ENCODE measurements at places on chromosomes 11 and 22.

DNA sequence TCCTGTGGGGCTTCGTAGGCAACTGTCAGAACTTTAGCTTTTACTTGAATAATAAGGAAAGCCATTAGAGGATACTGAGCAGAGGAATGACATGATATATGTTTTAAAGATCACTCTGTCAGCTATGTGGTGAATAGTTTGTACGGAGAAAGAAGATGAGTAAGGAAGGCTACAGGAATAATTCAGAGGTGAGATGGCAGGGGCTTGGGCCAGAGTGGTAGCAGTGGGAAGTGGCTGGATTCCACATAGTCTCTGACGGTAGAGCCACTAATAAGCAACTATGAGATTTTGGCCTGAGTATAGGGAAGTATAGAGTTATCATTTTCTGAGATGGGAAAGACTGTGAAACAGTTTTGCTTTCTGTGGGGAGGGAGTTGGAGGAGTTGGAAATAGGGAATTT is 93.9 kb upstream of the MTMR2 start:
- no peak for DNase-seq

GRCh38 chr11:102115557-102115956 is 5.3 kb downstream of the YAP1 start:
- DNase-seq, result no peak

DNA sequence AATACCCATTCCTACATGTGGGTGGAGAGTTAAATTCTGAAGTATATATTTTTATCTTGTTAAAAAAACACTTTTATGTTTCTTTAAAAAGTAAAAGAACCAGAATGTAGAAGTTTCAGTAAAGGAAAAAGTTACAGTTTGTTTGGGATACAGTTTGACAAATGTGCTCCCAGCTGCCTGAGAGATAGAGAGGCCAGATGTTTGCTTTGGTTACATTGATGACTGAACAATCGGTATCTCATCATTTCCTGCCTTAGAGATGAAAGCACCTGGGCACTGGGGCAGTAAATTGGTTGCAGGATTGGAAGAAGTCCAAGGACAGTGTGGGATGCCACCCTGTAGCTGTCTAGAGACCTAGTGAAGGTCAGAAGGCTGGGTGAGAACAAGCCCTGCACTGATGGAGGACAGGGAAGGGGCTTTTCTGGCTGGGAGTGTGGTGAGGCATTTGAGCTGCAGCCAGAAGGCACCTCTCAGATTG is 16.6 kb downstream of the MED15 start:
- DNase-seq, result no peak

- DNase-seq, result no peak
These were observed 62.6 kb downstream of the PKNOX2 start for GRCh38 chr11:125227151-125227550.

GRCh38 chr11:66713746-66714480 is 15.1 kb downstream of the SPTBN2 start:
- no peak for DNase-seq

DNA sequence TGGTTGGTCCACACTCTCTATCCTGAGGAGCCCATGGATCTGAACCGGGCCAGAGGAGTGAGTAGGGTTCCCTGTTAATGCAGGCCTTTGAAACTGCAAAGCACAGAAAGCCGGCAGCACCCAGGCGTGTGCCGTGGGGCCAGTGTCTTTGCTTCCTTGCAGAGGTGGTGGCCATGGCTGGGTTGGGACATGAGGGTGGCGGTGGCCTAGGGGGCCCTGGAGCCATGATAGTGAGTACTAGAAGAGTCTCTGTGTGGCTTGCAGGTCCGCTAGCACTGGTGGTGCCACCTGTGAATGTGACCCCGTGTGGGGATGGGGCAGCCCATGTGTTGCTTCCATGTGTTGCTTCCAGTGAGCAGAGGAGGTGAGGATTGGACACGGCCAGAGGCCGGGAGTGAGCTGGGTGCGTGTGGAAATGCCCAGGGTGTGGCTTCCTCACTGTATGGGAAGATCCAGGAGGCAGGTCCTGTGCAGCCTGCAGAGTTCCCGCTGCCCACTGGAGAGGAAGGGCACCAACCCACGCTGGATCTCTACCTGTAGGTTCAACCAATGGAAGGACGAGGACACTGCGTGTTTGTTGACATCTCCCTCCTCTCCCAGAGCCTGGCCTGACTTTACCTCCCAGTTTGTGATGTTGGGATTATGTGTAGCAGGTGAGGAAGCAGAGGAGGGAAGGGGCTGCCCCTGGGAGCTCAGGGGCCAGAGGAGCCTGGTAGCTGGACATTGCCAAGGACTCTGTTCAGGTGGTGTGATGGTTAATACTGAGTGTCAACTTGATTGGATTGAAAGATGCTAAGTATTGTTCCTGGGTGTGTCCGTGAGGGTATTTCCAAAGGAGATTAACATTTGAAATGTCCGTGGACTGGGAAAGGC is 796.6 kb downstream of the TBC1D22A start:
- no peak for DNase-seq

- DNase-seq, result no peak
These were observed 94.2 kb downstream of the ABTB2 start for GRCh38 chr11:34263441-34264091.

DNA sequence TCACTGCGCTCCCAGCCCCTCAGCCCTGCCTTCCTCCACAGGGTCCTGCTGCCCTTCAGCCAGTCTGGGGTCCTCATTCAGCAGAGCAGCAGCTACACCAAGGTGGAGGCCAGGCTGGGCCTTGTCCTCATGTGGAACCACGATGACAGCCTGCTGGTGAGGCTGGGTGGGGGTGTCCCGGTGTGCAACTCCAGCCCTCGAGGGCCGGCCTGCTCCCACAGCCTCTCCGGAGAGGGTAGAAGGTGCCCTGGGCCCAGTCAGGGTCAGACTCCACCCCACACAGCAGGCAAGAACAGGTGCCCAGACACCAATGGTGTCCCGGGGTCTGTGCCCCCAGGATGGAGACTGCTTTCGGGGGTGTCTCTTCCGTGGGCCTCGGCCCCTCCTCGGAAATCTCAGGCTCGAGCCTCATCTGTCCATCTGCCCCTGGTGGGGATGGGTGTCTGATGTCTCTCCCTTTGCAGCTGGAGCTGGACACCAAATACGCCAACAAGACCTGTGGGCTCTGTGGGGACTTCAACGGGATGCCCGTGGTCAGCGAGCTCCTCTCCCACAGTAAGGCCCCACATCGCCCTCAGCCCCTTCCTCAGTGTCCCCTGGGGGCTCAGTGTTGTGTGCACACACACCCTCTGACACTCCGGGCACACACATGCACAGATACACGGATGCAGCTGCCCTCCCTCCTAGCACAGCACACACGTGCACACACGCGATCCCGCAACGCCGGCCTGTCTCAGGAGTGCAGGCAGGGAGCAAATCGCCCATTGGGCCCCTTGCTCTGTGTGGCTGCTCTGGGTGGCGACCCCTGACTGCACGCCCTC is 4.9 kb downstream of the MUC5AC start:
- no peak for DNase-seq

- no peak for DNase-seq
These were observed 18.9 kb upstream of the WNT11 start for GRCh38 chr11:76225122-76225611.

- no peak for DNase-seq
These were observed 589.0 kb upstream of the ANO5 start for GRCh38 chr11:21603886-21604285.

- DNase-seq, result no peak
These were observed 65.5 kb upstream of the DRD2 start for GRCh38 chr11:113540416-113541330.

- DNase-seq, result no peak
These were observed at the start of gene MPEG1 for GRCh38 chr11:59212744-59213631. Gene MPEG1, minus strand, starts transcription at chr11:59212927. Its CDS starts 62 bp downstream, at chr11:59212865.

DNA sequence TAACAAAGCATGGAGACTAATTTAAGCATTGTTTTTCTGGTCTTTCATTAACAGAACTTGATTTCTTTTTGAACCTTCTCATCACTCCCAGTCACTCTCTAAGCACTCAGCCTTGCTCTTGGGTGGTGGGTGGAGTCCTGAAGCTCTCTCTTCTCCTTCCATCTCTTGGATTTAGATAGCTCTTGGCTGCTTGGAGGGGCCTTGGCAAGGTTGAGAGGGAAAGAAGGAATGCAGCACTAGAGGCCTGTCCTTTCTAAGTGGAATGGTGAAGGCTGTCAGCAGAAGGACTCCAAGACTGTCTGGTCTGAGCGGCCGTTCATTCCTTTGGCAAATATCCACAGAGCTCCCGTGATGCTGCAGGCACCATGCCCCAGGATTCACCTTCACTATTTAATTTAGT is 168.6 kb upstream of the E2F8 start:
- DNase-seq, result no peak

- DNase-seq, result peak; percentile 73
These were observed 58.3 kb downstream of the MYH9 start for GRCh38 chr22:36329254-36330078.

DNA sequence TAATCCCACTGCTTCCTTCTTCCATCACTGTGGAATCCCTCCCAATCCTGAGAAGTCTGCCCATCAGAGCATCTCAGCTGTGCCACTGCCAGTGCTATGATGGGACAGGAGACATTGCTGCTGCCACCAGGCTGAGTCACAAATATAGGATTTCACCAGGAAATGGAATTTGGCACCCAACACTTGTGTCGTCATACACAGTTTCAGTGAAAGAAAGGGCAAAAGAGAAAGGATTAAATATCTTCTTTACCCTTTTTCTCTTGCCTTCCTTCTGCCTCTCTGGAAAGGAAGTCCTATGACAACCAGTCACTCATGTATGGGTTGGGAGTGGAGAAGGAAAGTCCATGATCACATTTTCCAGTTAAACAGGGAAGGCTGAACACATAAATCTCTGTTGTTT is 133.4 kb downstream of the SPON1 start:
- no peak for DNase-seq

- DNase-seq, result no peak
These were observed 109.6 kb upstream of the CHORDC1 start for GRCh38 chr11:90332415-90332814.

DNA sequence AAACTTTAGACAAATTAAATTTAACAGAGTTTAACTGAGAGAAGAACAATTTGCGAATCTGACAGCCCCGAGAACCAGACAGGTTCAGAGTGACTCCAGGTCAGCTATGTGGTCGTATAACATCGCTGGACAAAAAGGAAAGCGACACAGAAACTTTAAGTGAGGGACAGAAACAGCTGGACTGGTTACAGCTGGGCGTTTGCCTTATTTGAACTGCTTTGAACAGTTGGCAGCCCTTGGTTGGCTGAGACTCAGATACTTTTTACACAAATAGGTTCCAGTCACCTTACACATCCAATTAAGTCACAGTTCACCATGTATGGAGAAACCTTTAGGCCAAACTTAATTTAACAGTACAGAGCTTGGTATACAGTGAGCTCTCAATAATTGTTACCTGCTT is 436.9 kb downstream of the GUCY1A2 start:
- DNase-seq, result no peak

DNA sequence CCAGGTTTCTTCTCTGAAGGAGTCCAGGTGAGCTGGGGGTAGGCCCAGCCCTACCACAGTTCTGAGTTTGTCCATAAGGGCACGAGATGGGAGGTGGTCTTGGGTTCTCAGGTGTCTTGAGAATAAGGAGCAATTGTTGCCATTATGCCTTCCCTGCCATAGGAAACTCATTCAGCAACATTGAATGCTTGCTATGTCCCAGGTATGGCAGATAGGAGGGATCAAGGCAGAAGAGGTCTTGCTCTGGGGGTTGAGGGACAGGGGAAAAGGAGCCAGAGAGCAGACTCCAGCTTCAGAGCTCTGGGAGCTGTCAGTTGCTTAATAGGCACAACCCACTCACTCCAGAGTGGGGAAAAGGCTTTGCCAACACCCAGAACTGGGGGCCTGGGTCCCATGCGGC is 4.3 kb downstream of the SELENOM start:
- no peak for DNase-seq

GRCh38 chr11:129225190-129225589 is 33.1 kb upstream of the ARHGAP32 start:
- DNase-seq, result no peak

DNA sequence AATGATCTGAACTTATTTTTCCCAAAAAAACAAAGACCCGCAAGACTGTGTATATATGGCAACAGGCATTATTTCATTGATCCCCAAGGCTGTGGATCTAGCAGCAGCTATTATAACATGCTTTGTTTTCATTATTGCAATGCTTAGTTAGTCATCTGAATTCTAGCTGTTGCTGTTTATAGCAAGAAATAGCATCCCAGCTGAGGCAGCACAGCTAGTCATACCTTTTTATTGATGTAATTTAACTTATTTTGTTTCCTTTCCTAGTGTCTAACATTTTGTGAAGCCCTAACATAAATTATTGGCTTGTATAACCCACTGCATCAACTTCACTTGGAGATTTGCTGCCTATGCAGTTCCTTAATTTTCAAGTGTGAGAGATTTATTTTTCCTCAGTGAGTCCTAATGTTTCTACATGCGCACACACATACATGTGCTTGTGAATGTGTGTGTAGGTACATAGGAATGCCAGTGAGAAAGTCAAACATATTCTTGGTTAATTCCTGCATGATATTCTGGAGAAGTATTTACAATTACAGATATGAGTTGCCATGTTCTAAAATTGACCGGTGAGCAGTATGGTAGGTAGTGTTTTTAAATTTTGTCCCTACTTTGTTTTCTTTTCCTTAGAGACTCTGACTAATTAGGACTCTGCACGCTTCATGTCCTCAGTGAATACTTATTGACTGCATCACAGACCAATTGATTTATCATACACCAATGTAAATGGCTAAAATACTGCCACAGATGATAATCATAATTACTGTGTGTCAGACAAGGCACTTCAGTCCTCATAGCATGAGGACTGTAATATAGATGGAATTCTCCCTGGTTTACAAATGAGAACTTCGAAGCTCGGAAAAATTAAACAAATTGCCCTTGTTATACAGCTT is 119.3 kb downstream of the WNT11 start:
- no peak for DNase-seq

DNA sequence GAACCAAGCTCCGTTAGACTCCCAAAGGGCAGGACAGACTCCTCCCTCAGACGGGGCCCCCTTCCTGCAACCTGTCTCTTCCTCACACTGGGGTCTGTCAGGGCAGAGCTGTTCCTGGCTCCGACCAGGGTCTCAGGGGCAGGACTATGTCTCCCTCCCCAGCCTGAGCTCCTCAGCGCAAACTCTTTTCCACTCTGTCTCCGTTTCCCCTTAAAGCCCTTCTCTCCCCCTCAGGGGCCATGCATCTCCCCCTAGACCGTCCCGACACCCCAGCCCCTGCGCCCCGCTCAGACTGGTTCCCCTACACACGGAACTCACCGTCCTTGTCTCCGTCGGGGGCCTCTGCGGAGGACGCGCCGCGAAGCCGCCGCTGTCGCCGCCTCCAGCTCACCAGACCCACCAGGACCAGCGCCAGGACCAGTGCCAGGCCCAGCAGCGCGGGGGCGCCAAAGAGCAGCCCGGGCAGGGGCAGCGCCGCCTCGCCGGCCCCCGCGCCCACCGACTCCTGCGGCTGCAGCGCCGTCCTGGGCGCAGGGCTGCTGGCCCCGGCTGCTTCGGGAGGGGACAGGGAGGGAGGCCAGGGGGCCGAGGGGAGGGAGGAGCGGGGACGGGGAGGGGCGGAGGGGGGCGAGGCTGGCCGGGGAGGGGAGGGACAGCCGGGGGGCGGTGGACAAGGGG is 684 bp downstream of the TNFRSF13C start:
- DNase-seq, result peak; percentile 68

- DNase-seq, result no peak
These were observed 4.0 kb upstream of the IGSF22 start for GRCh38 chr11:18730020-18730419.
